ENCODE measurements at places on chromosomes 1 and 21.

DNA sequence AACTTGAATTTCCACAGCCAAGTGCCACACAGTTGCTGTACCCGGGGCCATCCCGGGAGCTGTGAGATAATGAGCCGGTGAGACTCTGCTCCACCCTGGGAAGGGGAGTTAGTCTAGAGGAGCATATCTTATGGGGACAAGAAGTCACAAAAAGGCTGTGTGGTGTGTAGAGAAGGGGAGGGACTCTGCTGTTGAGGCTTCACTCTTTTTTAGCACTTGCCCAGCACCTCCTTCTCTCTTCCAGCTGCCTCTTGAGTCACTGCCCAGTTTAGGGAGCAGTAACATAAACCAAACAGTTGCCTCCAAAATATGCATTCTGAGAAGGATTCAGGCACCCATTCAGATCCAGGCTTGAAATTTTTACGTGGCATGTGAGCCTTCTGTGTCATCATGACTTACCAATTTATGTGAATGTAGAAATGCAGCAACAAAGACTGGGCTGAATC, 744 bp upstream of the WDR26 start:
- DNase-seq: no peak

DNA sequence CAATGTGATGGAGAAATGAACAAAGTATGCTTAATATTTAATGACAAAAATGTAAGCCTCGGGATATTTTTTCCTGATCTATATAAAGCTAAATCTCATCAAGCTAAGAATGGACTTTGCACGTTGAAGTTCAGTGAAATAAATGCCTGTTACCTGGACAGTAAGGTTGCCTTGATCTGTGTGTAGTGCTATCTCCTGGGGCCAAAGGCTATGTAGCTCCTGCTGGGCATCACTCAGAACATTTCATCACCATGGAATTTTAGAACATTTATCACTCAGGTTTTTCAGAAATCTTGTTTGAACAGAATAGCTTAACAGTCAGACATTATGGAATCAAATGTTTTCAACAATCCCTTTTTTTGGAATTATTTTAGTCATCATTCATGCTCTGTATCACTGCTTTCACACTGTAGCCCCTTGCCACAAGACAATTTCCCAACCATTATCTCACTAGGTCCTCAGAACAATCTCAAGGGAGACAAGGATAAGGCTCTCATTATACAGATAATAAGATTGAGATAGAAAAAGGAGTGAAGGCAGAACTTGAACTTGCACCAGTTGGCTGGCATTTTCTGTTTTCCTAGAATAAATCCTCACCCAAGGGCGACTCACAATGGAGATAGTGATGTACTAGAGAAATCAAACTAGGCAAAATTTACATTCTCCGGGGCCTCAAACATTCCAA, 3.7 kb downstream of the OR10J1 start:
- no peak for DNase-seq

DNA sequence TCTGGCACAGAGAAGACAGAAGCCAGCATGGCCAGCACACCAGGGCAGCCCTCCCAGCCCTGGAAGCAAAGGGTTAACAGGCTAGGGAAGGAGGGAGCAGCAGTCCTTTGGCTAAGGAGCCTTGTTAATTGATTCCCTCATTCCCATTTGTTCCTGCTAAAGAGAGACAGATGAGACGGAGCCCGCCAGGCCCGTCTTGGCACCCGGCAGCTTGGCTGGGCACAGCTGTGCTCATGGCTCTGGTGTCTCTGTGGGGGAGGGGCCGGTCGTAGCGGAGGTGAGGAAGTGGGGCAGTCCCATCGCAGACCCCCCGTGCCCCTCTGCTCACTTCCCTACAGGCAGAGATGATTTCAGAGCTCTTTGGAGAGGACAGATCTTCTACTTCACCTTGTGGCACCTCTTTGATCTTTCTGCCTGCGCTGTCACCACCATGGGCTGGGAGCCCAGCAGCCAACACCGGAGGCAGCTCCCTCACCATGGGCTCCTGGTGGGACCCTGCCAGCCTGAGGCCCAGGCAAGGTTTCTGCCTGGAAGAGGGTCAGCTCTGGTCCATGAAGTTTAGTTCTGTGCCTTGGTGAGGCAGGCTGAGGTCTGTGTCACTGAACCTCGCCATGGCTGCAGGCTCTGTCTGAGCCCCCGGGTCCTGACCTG, 38.0 kb downstream of the FOXO6 start:
- no peak for DNase-seq

DNA sequence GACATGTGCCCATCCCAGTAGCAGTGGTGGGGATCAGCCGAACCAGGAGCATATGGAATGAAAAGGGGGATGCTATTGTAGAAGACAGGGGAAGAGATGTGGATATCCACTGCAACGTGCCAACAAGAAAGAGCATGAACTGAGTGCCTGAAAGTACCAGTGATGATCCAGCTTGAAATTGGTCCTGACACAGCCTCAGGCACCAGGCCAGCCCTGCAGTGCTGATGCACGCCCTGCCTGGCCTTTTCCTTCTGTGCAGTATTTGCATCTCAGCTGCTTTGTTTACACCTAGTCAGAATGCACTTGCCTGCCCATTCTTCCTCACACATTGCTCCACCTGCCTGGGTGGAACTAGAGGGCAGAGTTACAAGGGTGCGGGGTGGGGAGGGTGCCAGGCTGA, 50.3 kb upstream of the ARTN start:
- DNase-seq: no peak

DNA sequence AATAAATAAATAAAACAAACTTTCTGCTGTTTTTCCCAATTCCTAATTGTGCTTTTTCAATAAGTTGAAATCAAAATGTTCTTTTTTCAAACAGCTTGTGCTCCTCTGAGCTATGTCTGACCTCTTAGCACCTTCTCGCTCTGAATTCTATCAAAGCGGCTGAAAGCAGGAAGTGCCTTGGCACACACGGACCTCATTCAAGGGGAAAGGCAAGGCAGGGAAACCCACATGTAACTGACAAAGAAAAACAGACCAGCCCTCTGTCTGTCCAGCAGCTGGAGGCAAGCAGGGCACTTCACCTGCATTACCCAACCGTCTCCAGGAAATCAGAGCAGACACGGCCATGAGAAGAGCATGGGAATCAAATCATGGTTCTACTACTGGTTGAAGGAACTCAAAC, 56.7 kb downstream of the PLPP3 start:
- no peak for DNase-seq

DNA sequence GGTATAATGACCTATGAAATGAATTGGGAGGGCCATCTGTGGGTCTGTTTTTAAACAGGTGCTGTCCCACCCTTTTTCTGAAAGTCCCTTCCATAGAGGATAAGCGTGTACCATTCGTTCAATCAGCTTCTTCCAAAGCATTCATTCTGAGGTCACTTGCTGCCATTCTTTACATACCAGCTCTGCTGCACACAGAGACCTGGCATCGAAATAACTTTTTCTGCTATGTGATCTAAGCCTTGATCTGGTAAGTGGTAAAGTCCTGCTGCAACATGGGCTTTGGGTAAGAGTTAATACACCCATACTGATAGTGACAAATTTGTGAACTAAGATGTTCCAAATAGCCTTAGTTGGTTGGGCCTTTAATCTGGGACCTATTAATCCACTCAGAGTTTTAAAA, 38.9 kb downstream of the DR1 start:
- no peak for DNase-seq

GRCh38 chr1:162500805-162501204, 3.2 kb downstream of the UHMK1 start:
- no peak for DNase-seq

DNA sequence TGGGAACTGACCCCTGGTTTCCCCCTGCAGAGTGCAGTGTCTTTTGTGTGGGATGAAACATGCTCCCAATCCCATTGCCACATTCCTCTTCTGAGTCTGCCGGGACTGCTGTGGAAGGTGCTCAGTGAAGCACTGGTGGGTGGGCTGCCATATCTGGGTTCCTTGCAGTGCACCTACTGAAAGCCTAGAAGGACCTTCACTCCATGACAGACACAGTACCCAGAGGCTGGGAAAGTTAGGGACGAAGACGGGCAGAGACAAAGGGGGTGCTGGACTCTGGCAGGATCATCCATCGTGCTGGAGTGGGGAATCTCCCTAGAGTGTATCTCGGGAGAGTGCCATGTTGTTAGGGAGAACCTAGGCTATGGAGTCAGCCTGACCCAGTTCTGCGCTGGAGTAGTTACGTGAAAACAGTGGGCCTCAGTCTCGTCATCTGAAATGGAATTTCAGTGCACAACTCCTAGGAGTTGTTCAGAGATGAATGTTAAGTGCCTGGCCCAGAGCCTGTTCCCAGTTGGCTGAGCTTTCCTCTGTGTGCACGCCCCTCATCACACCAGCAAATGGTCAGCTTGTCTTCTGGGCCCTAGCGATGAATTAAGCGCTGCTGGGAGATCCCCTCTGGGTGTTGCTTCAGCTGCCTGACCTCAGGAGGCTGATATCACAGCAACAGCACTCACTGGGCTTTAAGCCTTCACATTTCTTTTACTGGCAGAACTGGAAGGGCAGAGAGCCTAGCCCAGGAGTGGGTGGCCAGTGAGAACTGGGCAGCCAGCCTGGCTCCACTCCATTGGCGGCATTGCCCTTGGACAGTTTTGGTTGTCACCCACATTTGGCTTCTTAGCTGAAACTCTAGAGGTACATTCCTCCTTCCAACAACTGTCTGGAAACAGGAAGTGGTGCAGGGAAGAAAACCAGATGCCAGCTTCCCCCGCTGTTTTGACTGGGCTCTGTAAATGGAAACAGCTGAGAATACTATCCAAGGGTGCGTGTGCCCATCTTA, 479.8 kb upstream of the VAMP3 start:
- DNase-seq: no peak

DNA sequence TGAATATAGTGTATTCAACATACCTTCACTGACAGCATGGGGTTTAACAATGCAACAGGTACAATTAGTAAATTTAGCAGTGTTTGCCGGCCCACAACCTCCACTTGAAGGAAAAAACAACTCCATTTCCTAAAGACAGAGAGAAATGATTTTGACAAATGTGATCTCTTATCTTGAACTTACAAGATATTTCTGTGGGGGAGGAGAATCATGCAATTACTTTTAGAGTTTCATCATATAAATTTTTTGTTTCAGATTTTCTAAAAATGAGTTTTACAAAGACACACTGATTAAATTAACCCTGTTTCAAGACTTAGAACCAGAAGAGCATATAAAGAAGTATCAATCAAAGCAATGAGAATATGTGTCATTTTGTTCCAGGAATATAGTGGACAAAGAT, 80.3 kb downstream of the NME7 start:
- no peak for DNase-seq

DNA sequence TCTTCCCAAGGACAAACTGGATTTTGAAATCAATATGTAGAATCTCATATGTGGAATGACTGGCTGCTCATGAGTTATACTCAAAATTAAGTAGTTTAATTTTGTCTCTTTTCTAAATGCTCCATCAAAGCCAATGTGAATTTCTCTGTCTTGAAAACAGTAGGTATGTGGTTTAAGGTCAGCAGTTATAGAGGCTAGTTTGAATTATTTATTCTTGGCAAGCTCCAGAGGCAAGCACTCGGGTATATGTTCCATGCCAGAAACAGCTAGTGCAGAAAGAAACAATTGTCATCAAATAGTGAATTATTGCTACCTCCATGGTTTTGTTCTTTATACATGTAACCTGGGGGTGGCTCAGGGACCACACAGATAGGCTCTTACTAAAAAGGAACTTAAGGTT, 63.5 kb downstream of the LRIG2 start:
- no peak for DNase-seq

DNA sequence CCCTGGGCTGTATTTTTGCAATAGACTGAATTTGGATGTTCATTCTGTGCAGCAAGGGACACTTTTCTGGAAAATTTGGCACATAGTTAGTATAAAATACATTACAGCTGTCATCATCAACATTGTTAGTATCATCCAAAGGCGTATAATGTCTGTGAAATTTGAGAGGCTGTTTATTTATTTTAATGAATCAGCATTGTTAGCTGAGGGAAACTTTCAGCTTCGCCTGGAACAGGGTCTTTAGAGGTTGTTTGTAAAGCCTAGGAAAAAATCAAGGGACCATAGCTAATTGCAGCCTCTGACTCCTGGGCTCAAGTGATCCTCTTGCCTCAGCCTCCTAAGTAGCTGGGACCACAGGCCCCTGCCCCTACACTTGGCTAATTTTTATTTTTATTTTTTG, 106.8 kb upstream of the USP24 start:
- DNase-seq: no peak

DNA sequence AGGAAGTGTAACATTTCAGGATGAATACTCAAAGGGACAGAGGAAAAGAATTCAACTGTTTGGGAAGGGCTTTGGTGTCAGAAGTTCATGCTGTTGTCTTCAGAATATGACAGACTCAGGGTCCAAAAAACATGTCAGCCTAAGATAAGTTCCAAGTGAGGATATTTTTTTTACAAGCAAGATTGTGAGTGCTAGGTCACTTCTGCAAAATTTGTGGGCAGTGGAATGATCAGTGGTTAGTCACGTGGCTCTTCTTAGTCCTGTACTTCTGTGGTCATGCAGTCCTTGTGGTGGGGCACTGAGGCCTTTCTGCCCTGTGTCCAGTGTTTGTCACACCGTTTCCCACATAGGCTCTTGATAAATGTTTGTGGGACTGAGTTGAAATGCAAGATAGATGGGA, 5.2 kb downstream of the RGL1 start:
- DNase-seq: no peak

- DNase-seq: no peak
Measured at GRCh38 chr1:92411511-92411910, 75.2 kb downstream of the GFI1 start.

GRCh38 chr21:42044871-42045495, 26.1 kb upstream of the UMODL1 start:
- no peak for DNase-seq

DNA sequence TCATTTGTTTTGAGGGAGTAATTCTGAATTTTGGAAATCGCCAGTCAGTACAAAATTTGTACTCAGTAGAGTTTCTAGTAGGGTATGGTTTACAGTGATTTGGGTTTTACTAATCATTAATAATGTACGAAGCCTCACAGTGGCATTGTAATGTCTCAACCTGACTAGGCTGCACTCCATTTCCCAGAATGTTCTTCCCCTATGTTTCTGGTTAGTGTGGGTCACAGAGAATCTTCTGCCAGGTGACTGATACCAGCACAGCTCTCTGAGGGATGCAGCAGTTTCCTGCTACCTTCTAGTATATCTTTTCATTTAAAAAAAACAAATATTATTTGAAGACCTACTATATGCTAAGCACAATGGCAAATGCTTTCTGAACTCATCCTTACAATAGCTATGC, 112.9 kb downstream of the PTPN14 start:
- no peak for DNase-seq

DNA sequence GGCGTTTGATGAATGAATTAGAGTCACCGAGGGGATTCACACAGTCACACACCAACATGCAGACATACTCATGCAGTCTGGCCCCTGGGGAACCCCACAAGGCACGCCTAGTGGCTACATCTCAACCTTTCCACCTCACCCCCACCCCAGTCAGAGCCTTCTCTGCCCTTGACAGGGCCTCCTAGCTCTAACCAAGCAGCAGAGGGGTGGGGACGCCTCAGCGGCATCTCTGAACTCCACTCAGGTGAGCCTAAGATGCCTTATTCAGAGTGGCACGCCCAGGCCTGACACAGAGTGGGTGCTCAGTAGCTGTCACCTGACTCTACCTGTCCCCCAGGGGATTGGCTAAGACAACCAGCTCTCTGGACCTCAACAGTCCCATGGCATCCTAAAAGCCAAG, 3.7 kb upstream of the SDC3 start:
- DNase-seq: no peak

Data from SW 1271 (cell line).